NCI-H446 (cell line): ENCODE measurements at places on chromosomes 7 and 10.

- no peak for DNase-seq
Observed at GRCh38 chr10:48759113-48759901, 74.6 kb downstream of the WDFY4 start.

GRCh38 chr7:73470208-73470607 is 36.6 kb downstream of the FZD9 start:
- DNase-seq: no peak

- DNase-seq: no peak
Observed at GRCh38 chr10:112797197-112797596, 152.8 kb upstream of the TCF7L2 start.

DNA sequence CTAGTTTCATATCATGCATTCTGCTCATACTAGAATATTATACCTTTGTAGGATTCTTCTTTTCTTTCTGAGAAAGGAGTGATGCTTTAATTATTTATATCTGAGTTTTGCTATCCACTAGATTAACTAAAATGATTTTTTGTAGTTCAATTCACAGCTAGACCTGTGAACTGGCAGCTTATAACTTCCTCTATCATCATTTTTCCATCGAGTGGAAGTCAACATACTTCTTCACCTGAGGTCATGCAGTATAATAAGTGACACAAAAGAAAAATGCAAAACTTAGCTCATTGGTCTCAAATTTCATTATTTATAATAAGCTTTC is 8.0 kb downstream of the LRRN3 start:
- DNase-seq: no peak

DNA sequence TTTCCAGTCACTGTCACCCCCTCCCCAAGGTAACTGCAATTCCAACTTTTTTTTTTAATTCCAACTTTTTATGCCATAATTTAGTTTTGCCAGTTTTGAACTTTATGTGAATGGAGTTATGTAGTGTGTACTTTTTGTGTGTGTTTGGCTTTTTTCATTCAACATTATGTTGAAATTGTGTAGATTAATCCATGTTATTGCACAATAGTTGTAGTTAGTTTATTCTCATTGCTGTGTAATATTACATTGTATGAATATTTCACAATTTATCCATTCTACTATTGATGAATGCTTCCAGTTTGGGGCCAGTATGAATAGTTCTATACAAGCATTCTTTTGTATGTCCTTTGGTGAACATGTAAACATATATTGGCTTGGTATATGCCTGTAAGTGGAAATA is 32.5 kb downstream of the MXI1 start:
- no peak for DNase-seq

DNA sequence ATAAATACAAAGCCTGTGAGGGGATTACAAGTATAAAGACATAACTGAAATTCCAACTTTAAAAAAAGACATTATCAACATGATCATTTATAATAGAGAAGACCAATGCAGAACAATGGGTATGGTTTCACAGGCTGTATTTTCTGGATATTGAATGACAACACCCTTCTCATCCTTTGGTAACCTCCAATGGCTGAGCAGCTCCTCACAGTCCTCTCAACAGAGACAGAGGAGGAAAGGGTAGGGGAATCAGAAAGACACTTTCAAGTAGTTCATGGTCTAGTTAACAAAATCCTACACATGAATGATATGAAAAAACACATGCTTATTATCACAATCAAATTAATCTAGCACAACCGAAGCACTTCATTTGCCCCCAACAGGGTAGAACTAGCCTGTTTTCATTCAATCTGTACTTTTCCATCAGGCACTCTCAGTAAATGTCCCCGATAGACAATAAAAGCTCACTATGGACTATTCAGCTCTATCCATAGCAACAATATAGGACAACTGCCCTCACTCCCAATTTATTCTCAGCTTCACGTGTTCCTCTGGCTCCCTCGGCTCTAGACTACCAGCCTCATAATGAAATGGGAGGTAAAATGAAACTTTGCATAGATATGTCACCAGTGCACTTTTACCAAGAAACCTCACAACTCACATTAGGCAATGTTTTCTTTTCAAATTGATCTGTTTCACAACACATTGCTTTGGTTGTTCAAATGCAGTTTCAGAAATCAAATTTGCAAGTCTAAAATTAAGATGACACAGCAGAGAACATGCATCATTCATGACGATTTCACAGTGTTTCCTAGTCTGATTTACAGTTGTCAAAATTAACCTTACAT is 211.4 kb downstream of the THSD7A start:
- no peak for DNase-seq

DNA sequence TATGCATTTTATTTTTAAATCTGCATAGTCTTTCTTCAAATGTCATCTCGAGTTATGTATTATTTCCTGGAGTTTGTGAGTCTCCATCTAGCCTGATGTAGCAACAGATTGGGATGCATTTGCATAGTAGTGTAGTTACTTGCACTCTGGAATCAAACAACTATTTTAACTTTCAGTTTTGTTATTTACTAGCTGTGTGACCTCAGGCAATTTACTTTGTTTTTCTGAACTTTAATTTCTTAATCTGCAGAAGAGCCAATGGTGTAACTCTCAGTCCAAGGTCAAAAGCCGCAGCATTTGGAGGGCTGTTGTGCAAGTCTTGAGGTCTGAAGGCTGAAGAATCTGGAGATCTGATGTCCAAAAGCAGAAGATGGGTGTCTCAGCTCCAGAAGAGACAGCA is 175.8 kb upstream of the SORCS1 start:
- DNase-seq: no peak

GRCh38 chr7:18262058-18262457 is 233.5 kb upstream of the HDAC9 start:
- DNase-seq: no peak

GRCh38 chr7:90313907-90314306 is 7.2 kb downstream of the FAM237B start:
- DNase-seq: no peak

DNA sequence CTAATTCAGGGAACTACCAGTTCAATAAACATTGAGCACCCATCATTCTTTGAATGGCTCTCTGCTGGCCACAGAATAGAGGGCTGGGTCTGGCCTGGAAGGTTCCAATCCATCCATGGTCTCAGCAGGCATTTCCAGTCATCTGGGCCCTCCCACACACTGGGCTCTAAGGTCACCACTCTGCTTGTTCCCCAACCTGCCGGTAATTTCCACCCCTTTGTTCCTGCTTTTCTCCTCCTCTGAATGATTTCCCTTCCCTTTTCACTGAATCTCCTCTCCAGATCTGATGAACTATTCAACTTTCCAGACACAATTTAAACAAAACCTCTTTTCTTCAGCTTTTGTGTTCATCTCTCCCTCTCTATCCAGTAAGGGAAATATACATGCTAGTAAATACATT is 2.6 kb downstream of the BZW2 start:
- DNase-seq: no peak

DNA sequence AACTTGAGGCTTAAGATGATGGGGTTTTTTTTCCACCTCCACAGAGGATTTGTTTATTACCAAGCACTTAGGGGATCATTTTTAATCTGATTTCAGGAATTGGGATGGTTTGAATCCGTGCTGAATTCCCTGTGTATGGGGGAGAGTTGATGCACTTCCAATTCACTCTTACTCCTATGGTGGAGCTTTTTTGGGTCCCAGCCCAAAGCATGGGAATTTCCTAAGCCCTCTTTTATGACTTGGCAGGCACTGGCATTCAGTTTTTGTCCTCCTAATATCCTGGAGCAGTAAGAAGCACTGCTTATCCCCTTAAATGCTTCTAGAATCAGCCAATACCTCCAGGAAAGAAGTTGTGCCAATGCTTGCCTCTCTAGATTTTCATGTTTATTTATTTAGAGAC is 78.7 kb downstream of the HYCC1 start:
- no peak for DNase-seq

DNA sequence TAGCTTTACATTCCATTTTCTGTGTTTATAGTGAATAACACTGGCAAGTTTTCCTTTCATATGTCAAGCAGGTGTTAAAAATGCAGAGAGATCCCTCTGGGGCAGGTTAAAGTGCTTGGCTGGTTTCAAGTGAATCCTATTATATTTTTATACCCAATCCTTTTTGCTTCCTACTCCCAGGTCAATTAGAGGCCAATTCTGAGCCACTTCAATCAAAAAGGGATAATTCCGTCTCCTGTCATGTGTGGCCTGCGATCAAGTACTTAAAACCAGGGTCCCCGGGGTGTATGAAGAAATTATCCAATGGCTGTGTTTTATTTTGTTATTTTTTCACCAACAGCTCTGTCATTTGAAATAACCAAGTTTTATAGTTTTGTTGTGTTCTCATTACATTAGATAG is 313.2 kb downstream of the PRPF18 start:
- no peak for DNase-seq

DNA sequence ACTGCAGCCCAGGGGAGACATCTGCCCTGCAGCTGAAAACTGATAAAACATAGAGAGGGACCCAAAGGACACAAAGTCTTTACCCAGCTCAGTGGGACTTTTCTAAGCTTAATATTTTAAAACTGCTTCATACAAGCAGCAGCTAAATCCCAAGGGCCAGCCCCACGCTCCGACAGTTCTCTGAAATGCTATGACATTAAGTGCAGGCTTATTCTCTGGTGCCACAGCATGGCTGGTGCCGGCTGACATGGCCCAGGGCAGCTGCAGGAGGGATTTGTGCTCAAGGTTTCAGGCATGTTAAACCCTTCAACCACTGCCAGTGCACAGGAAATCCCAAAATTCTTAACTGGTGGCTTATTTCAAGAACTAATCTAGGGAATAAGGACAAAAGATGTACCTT is 170.9 kb downstream of the PARD3 start:
- no peak for DNase-seq

- no peak for DNase-seq
Observed at GRCh38 chr10:120483651-120484301, 26.7 kb downstream of the PLPP4 start.

DNA sequence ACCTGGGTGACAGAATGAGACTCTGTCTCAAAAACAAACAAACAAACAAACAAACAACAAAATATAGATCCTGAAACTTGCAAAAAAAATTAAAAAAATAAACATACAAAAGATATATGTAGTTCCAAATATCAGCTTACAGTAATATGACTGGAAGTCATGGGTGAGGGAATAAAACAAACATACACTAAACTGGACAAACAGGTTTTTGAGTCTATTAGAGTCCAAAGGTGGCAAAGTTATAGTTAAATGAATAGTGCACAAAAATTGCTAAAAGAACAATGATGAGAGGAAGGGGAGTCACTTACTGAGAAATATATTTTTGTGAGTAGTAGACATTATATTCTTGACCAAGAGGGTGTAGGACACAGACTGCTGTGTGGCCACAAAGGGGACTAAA is 16.7 kb upstream of the RSBN1L start:
- DNase-seq: no peak

- DNase-seq: no peak
Observed at GRCh38 chr7:50335795-50336754, 31.6 kb downstream of the IKZF1 start.

DNA sequence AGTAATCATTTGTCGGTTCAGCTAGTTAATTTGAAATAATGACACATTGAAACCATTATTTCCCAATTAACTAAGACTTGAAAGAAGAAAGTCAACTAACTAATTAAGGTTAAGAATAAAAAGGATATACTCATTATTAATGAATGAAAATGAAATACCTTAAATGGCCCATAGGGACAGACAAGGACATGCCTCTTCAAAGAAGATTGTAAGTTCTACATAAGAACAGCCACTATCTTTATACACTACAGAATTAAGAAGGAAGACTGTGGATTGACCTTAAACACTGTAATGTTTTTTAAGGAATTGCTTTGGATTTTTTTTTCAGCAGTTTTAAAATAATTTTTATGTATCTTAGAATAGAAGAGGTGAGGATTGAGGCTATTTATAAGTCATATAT is 60.7 kb downstream of the CSTF2T start:
- no peak for DNase-seq

- no peak for DNase-seq
Observed at GRCh38 chr7:28748346-28748745, 209.8 kb downstream of the TRIL start.

- no peak for DNase-seq
Observed at GRCh38 chr10:52870562-52870961, 98.0 kb upstream of the MBL2 start.

DNA sequence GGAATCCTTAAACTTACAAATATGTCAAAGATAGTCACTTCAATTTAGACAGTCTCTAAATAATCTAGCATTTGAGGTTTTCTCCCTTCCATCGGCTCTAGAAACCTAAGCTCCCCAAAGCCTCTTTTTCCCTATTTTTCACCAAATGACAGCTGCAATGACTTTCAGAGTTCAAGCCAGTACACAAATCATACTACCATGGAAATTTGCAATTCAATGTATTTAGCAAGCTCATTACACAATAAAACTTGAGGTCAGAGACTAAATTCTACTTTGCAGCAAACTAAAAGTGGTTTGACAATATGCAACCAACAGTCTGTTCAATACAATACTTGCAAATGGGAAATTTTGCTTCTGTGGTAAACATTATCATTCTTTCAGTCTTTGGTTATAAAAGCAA is 80.3 kb downstream of the SKIDA1 start:
- DNase-seq: no peak

DNA sequence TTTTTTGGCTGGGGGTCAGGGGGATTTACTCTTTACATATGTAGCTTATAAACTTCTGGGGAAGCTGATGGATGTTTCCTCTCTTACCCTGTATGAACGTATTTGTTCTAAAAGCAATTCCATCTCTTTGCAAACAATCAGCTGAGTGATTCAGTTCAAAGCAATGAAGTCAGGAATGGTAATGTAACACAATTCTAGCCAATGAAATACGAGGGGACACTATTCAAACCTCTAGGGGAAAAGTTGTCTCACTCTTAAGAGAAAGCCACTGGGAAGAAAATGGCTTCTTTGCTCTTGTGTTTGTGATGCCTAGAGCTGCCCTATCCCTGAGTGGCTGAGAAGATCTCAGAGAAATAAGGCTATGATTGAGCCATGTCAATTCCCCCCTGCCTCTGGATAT is 134.8 kb upstream of the SEMA3C start:
- no peak for DNase-seq

DNA sequence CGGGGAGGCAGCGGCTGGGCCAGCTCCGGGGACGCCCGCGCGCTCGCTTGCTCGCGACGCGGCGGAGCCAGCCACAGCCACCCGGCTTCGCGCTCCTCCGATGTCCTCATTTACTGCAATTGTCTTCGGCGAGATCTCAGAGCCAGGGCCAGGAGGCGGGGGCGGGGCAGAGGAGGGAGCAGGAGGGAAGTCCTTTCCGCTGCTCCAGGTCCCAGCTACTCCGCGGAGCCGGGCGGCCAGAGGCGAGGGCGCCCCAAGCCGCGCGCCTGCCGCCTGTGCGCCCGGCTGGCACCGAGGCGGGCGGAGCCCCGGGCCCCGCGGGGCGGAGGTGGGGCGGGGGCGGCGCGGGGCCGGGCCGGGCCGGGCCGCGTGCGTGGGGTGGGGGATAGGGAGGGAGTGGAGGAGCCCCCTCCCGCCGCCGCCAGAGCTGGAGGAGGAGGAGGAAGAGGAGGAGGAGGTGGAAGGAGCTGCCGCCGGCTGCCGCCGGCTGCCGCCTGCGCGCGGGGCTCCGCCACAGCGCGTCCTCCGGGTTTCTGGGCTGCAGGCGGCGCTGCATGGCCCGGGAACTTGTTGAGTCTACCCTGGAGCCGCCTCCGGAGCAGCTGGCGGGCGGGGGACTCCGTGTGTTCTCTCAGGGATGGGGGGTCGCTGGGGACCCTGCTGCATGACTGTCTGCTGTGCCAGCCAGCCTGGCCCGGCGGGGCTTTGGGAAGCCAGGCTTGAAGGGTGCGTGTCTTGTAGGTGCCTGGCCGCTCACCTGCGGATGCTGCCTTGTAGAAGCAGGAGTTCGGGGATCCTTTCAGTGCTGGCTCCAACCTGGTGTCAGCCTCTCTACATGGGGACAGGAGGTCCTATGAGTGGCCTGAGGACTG is at the start of gene INSYN2A:
TSS of gene INSYN2A (minus strand) at position 310 of the 872 bp plus-strand sequence. CDS start 20,196 bp downstream, outside the sequence.
- no peak for DNase-seq

- DNase-seq: no peak
Observed at GRCh38 chr7:29627631-29628030, 64.0 kb downstream of the PRR15 start.
